Muscle of leg (tissue), 16 donors: ENCODE measurements at places on chromosomes 2 and 18.

DNA sequence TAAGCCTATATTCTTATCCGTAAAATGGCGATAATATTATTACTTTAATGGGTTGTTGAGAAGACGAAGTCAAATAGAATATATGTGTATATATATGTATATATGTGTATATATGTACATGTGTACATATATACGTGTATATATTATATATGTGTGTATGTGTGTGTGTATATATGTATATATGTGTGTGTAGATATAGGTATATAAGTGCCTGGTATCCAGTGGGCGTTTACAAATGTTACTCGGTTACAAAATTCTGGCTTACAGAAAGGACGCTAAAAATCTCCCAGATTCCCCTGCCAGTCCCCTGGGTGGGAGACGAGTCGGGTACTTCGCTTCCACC, 295 bp upstream of the MTX2 start:
- DNase-seq, result no peak

DNA sequence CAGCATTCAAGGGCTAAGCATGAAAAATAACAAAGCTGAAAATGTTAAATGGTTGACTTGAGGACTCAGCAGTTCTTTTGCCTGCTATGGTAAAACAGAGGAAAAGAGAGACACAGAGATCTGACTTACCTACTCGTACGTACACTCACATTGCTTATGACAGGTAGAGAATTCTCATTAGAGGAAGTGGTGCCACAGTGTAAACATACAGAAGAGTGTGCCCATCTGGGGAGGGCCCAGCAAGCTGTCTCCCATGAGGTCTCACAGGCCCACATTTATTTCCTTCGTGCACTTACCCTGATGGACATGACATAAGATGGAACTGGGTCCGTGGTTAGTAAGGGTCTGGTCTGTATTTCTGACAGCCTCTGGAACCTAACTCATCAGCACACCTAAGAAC, 729.1 kb downstream of the BCL11A start:
- DNase-seq, result no peak

DNA sequence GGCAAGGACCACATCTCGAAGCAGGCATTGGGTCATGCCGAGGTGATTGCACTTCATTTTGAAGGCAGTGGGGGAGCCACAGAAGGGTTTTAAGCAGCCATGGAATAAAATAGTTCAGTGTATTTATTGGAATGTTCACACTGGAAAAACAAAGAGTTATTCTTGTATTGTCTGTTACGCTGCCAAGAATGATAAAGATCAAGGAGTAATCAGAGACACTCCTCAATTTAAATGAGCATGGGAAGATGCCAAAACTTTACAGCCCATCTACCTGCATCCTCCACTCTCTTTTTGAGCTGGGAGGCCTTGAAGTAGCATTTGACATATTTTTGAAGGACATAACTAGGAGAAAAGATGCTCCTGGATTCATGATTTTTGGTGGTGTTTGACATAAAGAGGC, 112.8 kb downstream of the DOCK10 start:
- DNase-seq, result no peak

DNA sequence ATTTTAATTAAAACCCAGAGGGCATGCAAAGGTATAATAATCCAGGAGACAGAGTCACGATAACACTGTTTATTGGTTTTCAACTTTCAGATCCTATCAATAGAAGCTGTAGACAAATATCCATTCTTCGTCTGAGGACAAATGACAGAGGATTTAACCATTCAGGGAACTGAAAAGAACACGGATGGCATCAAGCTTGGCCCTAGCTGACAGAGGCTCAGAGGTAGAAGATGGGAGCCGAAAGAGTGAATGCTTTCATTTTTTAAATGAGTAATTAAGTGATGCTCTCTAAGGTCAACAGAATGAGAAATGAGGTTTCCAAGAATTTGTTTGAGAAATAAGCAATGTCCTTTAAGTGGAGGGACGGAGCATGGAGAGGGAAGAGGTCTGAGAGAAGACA, 62.1 kb downstream of the BCL2 start:
- DNase-seq, result no peak

GRCh38 chr2:191748528-191749180, 70.7 kb downstream of the NABP1 start:
- DNase-seq, result no peak

- no peak for DNase-seq
Measured at GRCh38 chr18:79531926-79532312, 136.2 kb downstream of the NFATC1 start.

- no peak for DNase-seq
Measured at GRCh38 chr2:13572466-13572865, 855.7 kb downstream of the TRIB2 start.

DNA sequence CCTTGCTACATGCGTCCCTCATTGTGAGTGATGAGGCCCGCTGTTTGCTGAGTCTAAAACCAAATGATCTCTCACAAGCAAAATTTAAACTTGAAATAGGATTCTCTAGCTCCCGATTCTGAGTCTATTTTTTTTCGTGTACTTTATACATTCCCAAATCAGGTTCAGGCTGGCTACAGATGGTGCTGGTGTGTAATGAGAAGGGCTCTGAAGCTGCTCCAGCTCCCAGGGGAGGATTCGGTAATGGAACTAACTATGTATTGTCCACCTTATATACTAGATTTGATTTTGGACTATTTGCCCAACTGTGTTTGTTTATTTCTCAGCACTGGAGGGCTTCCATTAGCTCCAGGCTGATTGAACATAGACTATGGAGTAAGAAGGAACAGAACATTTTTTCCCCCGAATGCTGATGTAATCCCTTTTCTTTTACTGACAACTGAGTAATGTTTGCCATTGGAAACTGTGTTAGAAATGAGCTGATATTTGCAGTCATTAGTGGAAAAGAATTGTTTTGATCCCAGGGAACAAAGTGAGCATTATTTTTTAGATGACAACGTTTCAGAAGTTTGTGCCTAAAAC, 274.0 kb upstream of the FIGN start:
- DNase-seq, result no peak

DNA sequence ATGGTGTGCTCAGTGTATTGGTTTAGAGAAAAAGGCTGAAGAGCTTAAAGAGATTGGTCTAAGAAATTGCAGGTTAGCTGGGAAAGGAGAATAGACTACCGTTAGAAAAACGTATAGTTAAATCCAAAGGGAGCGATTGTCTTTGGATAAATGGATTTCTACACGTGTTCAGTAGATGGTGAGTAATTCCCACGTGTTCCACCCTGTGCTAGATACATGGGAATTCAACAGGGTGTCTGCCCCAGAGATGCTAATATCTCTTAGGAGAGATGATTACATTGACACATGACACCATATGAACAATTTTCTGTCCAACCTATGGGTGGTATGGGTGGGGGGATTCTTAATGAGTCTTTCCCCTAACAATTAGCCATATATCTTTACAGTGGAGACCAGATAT, 99.8 kb downstream of the TDRD15 start:
- no peak for DNase-seq

- no peak for DNase-seq
Measured at GRCh38 chr2:105763076-105763475, 18.4 kb downstream of the NCK2 start.

- DNase-seq, result no peak
Measured at GRCh38 chr2:57656198-57656597, 390.4 kb upstream of the VRK2 start.

DNA sequence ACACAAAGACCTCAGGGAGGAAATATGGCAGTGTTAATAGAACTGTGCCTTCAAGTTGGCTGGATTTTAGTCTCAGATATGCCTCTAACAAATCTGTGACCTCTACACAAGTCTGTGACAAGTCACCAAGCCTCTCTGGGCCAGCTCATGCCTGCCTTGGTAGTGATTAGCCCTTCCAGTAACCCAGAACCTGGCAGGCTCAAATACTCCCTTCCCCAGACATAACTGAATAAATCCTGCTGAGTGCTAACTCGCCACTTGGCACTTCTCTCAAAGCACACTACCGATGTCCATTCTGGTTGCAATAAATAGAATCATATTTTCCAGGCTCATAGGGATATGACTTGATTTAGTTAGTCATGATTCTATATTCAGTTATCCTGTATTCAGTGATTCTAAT, 15.3 kb upstream of the THSD7B start:
- no peak for DNase-seq

DNA sequence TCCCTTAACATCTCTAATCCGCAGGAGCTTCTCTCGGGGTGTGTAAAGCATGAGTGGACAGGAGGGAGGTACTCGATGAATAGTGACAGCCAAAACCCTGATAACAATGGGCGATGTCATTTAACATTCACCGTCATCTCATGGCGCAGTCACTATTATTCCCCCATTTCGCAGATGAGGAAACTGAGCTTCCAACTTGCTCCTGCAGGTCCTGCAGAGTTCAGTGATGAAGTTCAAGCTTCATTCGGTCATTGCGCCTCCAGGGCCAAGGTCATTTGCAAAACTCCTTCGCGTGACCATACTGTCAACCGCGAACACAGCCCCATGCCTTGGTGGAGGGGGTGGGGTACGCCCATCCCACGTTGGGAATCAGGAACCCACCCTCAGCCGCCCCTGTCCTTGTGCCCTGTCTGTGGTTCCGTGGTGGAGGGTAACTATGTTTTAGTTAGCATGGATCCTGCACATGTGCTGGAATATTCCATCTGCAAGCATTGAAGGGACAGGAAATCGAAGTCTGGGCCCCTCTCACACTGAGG, 215.5 kb downstream of the TFCP2L1 start:
- no peak for DNase-seq

- peak; percentile 92 for DNase-seq
Measured at GRCh38 chr2:42964439-42965083, 172.2 kb upstream of the HAAO start.

GRCh38 chr2:176453784-176454183, 184.5 kb downstream of the MTX2 start:
- DNase-seq, result no peak

DNA sequence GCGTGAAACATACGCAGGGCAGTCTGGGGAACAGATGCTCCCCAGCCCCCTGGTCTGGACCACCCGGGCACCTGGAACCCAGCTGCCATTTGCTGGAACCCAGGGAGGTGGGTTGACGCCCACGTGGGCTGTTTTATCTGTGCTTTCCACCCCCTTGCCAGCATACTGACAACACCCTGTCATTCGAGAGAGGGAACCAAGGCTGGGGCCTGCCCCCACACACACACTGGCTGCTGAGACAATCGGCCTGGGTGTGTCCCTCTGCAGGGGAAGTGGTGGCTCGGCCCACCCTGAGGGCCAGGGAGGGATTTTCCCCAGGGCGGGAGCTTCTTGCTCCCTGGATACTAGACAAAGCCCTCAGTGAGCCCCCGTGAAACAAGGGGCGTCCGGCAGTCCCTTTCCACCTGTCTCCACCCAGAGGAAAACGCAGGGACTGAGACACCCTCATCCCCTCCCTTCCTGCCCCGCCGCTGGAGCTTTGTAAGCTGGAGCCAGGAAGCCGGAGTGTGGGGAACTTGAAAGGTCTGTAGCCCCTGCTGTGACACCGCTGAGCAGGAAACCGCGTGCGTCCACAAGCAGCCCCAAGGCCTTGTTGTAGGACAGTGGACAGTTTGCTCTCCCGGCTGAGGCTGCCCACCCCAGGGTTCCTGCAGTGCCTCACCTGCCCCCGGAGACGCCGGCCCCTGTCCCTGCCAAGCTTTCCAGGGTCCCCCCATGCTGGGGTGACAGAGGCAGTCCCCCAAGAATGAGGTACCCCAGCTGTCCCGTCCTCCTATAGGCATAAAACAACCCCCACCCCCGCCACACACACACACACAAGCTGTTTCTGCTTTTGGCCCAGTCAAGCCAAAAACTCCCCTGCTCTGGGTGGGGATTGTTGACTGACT, 14.1 kb upstream of the KLF11 start:
- DNase-seq, result no peak

DNA sequence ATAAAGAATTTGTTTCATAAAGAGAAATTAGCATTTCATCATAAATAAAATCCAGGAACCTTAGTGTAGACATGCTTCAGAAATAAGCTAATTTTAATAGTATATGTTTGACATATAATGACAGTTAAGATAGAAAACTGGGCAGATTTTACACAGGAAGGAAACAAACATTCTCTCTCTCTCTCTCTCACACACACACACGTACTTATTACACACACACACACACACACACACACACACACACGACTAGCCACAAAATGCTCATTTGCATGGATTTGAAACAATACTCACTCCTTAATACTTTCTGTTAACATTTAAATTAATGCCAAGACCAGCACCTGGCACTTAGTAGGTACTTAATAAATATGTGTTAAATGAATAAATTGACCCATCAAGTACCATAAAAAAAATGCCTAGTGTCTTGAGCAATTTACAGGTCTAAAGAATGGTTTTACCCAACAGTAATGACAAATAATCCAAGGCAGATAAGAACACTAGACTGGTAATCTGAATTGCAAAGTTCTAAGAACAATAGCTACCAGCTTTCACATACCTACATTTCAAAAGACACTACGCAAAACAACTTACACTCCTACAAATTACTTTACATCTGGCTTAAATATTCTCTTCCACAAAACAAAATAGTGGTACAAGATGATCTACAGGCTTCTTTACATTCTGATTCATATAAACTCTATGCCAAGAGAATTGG, 2.9 kb upstream of the GALNT3 start:
- no peak for DNase-seq

DNA sequence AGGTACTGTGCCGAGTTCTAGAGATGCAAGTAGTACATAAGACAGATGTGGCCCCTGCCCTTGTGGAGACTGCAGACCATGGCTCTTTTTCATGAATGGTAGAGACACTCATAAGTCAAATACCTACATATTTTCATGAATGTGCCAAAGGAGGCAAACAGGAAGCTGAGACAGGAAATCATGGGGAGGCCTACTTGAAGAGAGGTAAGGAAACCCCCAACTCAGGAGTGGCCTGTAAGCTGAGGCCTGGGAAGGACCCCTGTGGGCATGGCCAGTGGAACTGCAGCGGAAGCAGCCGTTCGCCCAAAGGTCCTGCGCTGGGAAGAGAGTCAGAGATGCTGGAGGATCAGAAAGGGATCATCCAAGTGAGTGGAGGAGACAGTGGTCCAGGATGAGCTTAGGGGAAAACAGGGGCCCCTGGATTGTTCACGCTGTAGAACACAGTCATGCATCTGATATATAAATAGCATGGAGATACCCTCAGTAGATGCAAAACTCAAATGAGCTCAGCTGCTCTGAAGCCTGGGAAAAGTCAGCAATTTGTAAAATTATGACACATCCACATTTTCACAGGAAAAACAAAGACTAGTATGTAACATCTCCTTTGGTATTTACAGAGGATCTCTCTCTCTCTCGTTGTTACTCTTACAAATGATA, 228.9 kb downstream of the NEDD4L start:
- DNase-seq, result no peak

GRCh38 chr2:161369311-161369710, 46.8 kb upstream of the TBR1 start:
- DNase-seq, result no peak
